AG09319 (cell line): ENCODE measurements at places on chromosomes 16 and 17.

DNA sequence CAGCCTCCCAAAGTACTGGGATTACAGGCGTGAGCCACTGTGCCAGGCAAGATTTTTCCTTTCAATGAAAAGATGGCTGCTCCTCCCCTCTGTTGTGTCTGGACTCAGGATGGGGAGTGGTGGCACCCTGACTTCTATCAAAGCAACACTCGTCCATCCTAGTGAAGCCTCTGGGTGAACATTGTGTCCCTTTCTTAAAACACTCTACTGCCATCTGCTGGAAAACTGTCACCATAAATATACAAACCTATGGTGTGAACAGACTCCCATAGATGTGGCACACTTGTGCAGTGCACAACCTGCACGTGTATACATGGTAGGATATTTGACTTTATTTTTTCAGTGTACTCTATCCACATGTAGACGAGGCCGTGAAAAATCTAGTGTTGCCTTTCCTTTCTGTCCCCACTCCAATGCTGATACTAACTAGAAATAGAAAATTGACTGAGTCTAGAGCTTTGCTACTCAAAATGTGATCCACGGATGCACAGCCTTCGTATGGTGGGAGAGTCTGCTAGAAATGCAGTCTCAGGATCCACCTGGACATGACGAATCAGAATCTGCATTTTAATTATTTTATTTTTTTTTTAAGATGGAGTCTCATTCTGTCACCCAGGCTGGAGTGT lies 55.9 kb upstream of the PLCG2 start:
- DNase-seq = peak; percentile 55

- DNase-seq = no peak
These were observed 4.4 kb downstream of the SERPINF2 start for GRCh38 chr17:1746975-1747543.

- no peak for DNase-seq
These were observed 81.2 kb upstream of the KIFC3 start for GRCh38 chr16:57883480-57883879.

GRCh38 chr16:50604065-50604418 lies 55.8 kb downstream of the NKD1 start:
- DNase-seq = no peak

DNA sequence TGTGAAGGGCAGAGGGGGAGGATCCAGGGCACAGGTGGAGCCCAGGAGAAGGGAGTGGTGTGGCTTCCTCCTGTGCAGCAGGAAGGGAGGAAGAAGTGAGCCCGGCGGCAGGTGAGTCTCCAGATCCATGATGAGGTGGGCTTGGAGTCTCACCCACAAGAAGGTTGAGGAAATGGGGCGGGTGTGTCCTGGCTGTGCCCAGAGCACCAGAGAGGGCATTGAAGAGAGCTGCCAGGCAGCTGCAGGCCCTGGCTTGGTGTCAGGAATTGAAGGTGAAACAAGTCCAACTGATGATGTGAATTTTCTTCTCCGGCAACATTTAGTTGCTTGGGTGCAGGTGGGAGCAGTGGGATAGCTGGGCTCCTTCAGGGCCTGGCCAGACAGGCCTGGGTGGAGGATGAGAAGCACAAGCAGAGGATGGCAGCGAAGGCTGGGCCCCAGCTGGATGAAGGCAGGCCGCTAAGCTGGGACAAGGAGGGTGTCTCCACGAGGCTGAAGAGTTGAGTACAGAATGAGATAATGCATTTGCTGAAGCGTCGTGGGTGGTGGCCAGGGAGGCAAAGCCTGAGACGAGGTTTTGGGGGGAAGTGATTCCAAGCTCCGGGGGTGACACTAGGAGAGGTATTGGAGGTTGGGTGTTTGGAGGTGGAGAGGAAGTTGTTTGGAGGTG lies 18.3 kb downstream of the NT5M start:
- DNase-seq = no peak

- DNase-seq = peak; percentile 30
These were observed 356.0 kb downstream of the C16orf95 start for GRCh38 chr16:86961171-86961601.

- no peak for DNase-seq
These were observed 16.3 kb upstream of the COX10 start for GRCh38 chr17:14052886-14053615.

- DNase-seq = no peak
These were observed 1.8 kb downstream of the ZSCAN10 start for GRCh38 chr16:3097266-3097665.

GRCh38 chr16:68283801-68284598 lies 19.7 kb downstream of the SLC7A6 start:
- DNase-seq = no peak

- DNase-seq = no peak
These were observed 90.9 kb upstream of the BCAR1 start for GRCh38 chr16:75342308-75342811.

DNA sequence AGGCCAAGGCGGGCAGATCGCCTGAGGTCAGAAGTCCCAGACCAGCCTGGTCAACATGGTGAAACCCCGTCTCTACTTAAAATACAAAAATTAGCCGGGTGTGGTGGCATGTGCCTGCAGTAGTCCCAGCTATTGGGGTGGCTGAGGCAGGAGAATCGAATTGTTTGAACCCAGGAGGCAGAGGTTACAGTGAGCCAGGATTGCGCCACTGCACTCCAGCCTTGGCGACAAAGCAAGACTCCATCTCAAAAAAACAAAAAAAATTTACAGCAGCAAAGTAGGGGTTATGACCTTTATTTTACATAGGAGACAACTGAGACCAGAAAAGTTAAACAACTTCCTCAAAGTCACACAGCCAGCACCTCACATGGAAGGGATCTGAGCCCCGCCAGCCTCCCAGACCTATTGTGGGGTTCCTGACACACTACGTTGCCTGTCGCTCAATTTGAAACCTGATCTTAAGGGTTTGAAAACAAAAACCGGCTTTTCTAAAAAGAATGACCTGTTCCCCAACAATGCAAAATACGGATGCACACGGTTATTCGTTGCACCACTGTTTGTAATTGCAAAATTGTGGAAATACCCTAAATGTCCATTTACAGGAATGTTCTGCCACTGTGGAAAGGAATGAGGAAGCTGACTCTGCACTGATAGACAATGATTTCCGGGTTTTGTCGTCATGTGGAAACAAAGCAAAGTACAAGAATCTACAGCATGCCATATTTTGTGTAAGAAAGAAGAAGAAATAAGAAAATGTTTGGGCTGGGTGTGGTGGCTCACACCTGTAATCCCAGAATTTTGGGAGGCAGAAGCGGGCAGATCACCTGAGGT lies 77.2 kb downstream of the CNGB1 start:
- peak; percentile 54 for DNase-seq

GRCh38 chr16:69476920-69477443 lies 52.6 kb downstream of the CYB5B start:
- no peak for DNase-seq

DNA sequence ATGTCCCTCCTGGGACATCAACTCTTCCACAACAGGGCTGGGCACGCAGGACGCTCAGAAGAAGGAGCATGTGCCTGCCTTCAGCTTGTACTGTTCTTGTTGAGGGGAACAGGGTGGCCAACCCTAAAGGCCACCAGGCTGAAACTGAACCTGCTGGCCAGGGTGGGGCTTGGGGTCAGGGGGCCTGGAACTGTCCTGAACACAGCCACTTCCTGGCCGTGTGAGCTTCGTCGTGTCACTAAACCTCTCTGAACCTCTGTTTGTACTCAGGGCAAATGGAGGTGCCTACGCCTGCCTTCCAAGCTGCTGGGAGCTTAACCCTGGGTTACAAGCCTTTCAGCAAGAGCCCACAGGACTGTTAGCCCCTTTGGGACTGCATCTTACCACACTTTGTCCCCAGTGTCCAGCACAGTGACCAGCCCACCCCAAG lies 6.7 kb downstream of the ARHGAP27 start:
- DNase-seq = no peak

GRCh38 chr17:16287563-16288027 lies 65.7 kb downstream of the CENPV start:
- DNase-seq = peak; percentile 53

- no peak for DNase-seq
These were observed 391.1 kb downstream of the CNTNAP4 start for GRCh38 chr16:76668207-76668725.

GRCh38 chr16:65660390-65660789 lies 538.5 kb upstream of the CDH11 start:
- no peak for DNase-seq

DNA sequence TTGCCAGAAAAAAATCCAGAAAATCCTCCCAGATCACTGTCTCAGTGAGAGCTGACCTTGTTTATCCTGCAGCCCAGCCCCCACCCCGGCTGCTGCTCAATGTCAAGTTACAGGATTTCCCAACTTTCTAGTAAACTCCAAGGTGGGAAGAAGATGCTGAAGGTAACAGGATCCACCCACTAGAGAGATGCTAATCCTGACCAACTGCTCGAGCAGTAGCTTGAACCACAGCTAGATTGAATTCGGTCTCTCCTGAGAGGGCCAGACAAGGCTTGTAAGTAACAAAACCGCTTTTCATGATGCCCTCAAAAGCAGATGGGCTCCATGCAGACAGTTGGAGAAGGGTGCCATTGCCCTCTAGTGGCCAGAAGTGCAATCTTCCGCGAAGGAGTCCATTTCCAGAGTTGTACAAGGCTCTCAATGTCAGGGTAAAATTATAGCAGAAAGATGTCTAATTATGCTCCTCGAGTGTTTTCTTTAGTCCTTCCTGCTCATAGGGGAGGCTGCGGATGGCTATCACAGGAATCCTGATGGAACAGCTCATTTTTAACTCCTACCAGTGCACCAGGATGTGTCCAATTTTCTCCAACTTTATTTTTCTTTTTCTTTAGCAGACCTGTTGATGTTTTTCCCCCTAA lies 3.9 kb downstream of the CDH11 start:
- DNase-seq = peak; percentile 64

DNA sequence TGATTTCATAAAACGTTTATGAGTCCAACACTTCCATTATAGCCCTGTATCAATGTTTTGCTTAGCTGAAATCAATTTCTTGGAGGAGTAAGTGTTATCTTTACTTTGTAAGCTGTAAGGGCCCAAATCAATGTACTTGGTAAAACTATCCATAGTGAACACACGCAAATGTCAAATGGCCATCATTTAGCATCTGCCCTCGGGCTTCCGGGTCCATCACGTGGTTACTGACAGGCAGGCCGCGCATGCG lies 687 bp upstream of the NARF start:
- DNase-seq = no peak

GRCh38 chr17:37174205-37174604 lies 201.6 kb upstream of the C17orf78 start:
- no peak for DNase-seq

DNA sequence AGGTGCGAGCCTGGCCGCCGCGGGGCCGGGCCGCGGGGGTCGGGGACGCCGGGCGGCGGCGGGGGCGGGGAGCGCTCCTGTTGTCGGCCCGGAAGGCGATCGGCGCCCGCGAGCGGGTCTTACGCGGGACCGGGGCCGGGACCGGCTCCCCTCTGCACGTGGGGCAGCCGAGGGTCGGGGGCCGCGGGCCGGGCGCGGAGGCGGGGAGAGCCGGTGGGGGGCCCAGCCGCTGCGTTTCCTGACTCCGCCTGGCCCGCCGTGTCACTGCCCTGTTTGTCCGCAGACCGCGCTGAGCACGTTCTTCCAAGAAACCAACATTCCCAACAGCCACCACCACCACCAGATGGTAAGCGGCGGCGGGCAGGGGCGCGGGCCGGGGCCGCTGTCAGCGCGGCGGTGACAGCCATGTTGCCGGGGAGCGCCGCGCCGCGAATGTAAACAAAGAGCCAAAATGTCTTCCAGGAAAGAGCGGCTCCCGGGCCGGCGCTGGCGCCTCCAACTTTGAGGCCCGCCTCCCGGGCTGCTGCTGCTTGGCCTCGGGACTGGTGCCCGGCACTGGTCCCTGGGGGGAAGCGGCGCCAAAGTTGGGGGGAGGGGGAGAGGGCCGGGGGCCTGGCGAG lies 586 bp downstream of the UBALD2 start:
- no peak for DNase-seq

- DNase-seq = no peak
These were observed 28.0 kb upstream of the SOX9 start for GRCh38 chr17:72092710-72093322.

GRCh38 chr17:57484081-57484666 lies 227.9 kb downstream of the MSI2 start:
- peak; percentile 23 for DNase-seq

- no peak for DNase-seq
These were observed 1.5 kb downstream of the HEATR6 start for GRCh38 chr17:60077226-60077625.

- no peak for DNase-seq
These were observed at the start of gene CACNG5 for GRCh38 chr17:66834919-66835454. CACNG5 (plus strand) TSS chr17:66835117; CDS start chr17:66877333, 42,216 bp downstream.

DNA sequence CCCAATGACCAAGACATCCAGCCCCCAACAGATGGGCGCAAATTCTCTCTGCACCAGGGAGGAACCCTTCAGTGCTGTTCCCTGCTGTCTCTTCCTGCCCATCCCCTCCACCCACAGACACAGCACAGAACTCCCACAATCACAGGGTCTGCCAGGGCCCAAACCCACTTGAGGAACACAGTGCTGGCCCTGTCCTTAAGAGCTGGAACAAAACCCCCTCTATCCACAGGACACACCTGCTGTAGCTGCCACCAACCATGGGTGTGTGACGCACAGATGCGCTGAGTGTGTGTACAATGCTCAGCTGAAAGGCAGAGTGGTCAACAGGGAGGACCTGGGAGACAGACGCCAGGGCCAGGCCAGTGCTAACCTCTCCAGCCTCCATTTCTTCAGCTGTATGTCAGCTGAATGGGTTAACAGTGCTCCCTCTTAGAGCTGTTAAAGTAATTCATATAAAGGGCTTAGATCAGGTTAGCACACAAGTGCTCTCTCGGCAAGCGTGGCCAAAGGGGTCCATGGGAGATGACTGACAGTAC lies 62.1 kb downstream of the AMFR start:
- no peak for DNase-seq

- no peak for DNase-seq
These were observed 40.1 kb downstream of the PEMT start for GRCh38 chr17:17551361-17551760.

GRCh38 chr17:78748730-78749317 lies 33.2 kb downstream of the CYTH1 start:
- DNase-seq = peak; percentile 32

- no peak for DNase-seq
These were observed 26.9 kb upstream of the TIMP2 start for GRCh38 chr17:78951967-78952551.

GRCh38 chr16:31099860-31100638 lies 5.5 kb upstream of the VKORC1 start:
- DNase-seq = no peak
